Esophagus squamous epithelium (tissue), 5 donors: ENCODE measurements at places on chromosomes 1 and 21.

DNA sequence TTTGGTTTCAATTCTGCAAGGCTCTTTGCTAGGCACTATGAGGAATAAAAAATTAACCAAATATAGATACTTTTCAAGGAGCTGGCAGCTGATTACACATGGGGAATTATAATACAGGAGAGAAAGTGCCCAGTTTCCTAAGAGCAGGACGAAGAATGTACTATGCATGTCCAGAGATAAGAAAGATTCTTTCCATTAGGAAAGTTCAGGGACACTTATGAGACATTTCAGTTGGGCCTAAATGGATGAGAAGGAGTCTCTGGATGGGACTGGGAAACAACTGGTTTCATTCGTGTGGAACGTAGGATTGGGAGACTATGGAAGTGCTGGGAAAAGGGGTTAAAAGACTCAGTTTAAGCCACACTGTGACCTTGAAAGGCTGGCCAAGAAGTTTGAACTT, 63.5 kb upstream of the MROH9 start:
- no peak for DNase-seq

DNA sequence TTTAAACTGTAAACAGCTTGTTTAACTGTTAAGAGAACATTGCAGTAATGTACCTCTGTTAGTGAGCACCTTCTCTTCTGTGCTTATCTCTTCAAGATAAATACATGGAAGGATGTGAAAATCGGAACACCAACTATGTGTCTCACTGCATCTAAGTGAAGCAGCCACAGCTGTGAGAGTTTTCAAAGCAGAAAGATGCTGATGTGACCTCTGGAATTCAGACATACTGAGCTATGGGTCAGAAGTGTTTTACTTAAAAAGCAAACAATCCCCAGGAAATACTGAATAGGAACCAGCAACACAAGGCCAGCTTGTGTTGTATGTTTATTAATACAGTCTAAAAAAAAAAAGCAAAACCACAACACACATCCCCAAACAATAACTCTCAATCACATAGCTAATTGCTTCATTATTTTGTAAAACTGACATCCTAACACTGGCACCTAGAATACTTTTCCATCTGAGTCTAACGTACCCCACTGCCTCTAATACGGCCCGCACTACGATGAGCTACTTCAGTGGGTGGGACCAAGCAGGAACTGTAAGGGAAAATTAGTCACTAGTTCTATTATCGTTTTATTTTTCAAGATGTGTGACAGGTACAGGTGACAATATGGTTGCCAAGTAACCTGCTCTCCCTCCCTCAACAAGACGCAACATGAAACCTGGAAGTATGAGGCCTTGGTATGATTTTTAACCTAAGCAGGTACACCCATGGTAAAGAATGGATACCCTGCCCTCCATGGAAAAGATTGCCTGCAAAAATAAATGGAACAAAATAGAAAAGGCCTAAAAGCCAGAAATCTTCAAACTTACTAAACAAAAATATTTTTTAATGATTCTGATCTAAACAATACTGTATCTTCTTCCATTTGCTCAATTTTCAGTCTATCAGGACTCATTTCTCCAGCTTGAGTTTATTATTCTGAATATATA, 13.9 kb downstream of the ERRFI1 start:
- no peak for DNase-seq

GRCh38 chr1:174105086-174105485, 54.2 kb upstream of the RABGAP1L start:
- DNase-seq = no peak

GRCh38 chr1:72891976-72892375, 609.6 kb upstream of the NEGR1 start:
- DNase-seq = no peak

GRCh38 chr1:169724168-169724567, 9.7 kb downstream of the SELE start:
- no peak for DNase-seq

GRCh38 chr1:173190101-173190936, 16.8 kb downstream of the TNFSF4 start:
- DNase-seq = peak; percentile 7

GRCh38 chr1:112628516-112628915, 8.9 kb downstream of the CAPZA1 start:
- no peak for DNase-seq

DNA sequence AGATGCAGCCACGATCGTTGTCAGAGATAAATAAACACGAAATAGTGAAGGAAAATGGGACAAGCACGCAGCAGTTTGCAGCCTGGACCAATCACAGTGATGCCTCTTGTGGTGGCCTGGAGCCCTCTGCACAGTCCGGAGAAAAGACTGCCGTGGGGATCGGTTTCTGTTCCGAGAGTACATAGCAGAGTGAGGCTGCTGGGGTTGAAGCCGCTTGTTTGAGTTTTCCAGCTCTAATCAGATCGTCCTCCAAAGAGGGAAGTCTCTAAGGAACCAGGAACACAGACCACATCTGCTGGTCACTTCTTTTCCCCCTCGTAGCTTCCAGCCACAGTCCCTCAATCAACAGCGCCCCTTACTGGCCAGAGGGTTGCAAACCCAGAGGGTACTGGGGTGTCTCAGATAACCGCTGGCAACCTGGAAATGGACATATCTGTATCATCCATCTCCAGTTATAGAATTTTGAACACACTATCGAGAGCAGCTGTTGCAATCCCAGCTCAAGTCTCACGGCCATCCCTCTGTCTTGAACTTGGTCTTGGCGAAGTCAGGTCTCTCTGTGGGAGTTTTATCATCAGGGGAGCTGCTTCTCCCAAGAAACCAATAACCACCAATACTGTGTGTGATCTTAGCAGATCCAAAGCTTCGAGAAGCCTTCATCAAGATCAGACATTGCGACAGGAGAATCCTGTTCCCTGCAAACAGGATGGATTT, 57.4 kb downstream of the OLIG1 start:
- DNase-seq = no peak

- no peak for DNase-seq
Observed at GRCh38 chr1:174580801-174581200, 133.0 kb downstream of the GPR52 start.

- no peak for DNase-seq
Observed at GRCh38 chr1:186887203-186887602, 58.5 kb downstream of the PLA2G4A start.

GRCh38 chr1:11198851-11199594, 9.9 kb downstream of the ANGPTL7 start:
- DNase-seq = no peak

GRCh38 chr1:150389650-150390049, 25.7 kb downstream of the RPRD2 start:
- DNase-seq = no peak

DNA sequence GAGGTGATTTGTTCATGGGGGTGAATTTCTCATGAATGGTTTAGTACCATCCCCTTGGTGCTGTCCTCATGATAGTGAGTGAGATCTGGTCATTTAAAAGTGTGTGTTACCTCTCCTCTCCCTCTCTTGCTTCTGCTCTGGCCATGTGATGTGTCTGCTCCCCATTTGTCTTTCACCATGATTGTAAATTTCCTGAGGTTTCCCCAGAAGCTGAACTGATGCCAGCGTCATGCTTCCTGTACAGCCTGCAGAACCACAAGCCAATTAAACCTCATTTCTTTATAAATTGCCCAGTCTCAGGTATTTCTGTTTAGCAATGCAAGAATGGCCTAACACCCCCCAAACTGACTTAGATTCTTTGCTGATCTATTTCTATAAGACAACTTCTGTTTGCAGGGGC, 249.4 kb upstream of the B3GALT2 start:
- DNase-seq = no peak

DNA sequence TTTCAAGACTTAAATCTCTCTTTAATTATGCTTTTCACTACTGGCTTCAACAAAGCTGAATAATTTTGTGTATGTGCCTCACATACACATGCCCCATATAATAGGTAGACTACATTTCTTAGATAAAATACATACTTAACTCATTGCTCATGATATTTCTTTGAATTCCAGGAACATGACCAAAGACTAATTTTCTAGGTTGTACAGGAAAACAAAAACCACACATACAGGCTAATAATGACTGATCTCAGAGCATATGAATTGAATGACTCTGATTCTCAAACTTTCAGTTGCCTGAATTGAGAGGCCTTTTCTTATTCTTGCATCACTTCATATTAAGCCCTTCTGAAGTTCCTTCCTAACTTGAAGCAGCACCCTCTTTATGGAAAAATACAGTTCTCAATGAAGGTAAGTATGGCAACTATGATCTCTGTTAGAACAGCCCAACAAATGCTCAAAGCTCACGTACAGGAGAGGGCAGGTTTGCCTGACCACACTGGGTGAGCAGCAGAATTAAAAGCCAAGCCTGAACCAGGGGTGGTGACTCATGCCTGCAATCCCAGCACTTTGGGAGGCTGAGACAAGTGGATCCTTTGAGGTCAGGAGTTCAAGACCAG, 22.6 kb upstream of the UAP1 start:
- no peak for DNase-seq

- DNase-seq = no peak
Observed at GRCh38 chr1:101247404-101248287, 10.8 kb downstream of the S1PR1 start.

DNA sequence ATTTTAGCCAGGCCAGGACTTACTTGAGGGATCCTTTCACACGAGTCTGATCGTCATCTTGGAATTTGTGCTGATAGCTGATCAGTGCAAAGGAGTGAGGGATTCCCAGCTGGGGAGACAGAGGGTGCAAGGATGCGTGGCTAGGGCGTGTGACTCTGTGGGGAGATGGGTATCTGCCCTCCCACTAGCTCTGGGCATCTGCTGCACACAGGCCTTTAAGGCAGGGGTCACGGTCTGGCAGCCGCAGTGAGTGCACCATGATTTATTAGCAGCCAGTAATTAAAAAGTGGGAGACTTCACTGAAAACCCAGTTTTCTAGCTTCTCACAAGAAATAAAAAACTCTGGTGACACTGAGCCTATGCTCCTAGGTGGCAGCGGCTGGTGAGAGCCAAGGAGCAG, 20.4 kb downstream of the THAP3 start:
- DNase-seq = no peak

GRCh38 chr1:205827623-205828022, 14.6 kb upstream of the SLC41A1 start:
- DNase-seq = no peak

GRCh38 chr1:171313319-171313834, 606 bp upstream of the FMO4 start:
- DNase-seq = no peak

DNA sequence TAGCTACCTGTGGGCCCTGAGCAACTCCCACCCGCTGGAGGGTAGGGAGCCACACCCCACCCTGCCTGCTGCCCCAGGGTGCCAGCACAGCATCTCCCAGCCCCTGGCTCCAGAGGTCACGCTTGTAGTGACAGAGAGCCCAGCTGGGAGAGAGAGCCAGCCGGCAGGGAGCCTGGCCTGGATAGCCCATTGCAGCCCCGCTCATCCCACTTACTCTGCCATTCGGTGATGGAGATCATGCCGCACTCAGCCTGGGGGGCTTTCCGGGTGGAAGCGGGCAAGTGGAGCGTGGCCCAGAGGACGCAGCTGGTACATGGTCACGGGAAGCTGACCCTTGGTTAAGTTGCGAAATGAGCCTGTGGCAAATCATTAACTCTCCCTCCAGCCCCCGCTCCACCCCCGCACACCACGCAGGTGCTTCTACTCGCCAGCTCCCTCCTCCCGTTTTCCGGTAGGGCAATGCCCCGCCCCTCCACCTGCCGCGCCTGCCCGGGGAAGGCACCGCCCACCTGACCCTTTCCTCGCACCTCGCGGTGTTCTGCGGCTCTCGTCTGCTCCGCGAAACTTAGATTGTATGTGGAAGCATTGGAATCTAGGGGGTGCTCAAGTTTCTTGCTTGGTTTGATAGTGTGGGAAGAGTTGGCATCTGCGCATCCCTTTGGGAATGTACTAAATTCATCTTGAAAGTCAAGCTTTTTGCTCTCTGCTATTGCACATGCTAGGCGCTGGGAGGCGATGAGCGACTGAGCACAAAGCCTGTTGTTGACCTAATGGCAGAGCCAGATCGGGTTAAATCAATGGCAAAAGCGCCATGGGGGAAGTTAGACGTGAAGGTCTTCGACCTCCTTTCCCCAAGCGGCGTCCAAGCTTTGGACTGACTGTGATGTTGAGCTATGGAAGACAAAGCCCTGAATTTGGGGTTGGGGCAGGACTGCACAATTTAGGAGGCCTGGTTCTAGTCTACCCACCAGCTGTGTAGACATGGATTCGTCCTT, at the start of gene GOLT1A:
GOLT1A (minus strand) TSS at position 321 of the 995 bp plus-strand sequence; CDS start at position 239, 82 bp downstream.
- DNase-seq = no peak

DNA sequence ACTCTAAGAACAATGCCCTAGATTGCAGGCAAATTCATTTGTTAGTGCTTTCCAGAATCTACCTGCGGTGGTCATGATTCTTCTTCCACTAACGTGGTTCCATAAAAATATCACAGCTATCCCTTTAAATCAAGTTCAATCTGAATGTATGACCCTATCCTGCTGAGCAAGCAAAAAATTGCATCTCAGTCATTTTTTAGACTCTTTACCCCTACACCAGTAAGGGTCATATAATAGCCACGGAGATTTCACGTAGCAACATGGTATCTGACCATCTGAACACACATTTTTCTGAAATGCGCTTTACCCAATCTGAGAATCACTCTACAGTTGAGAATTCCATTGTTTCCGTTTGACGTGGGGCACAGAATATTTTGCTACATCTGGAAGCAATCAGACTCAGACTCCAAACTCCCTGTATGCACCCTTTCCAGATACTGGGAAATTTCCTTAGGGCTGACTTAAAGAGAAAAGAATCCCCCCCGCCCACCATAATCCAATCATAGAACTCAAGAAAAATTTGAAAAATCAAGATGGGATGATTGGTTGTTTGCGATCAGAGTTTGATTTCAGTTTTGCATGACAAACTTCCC, 699.2 kb upstream of the ZP4 start:
- no peak for DNase-seq

GRCh38 chr1:248810000-248810726, 15.6 kb downstream of the SH3BP5L start:
- DNase-seq = no peak

- no peak for DNase-seq
Observed at GRCh38 chr1:164604541-164604940, 45.6 kb downstream of the PBX1 start.

GRCh38 chr1:183911285-183911684, 106.4 kb downstream of the RGL1 start:
- no peak for DNase-seq

DNA sequence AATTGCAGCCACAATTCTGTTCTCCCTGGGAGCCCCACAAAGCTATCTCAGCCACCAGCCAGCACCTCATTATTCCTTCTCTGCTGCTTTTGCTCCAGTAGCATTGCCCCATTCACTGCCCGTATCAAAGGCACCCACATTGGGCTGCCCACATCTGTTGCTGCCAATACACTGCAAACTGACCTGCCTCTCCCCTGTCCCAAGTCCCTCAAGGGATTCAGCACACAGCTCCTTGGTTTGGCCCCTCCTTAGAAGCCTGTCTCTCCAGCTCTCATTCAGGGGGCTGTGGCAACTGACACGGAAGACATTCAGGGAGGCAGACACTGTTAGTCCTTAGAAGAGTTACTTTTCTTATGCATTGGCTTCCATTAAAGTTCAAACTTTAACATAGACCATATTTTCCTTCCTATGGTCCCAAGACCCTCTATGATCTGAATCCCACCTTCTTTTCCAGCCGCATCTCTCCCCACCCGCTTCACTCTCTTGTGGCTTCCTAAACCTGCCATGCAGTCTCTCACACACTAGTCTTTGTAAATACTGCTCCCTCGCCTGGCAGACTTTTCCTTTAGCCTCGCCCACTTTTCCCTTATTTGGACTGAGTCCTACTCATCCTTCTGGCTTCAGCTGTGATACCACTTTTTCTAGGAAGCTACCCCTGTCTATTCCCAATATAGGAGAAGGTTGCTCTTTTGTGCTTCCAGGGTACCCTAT, 19.3 kb upstream of the KLHDC8A start:
- DNase-seq = no peak

GRCh38 chr21:45525910-45526306, 16.3 kb downstream of the SLC19A1 start:
- no peak for DNase-seq
